ENCODE measurements at places on chromosomes 5 and 9.

DNA sequence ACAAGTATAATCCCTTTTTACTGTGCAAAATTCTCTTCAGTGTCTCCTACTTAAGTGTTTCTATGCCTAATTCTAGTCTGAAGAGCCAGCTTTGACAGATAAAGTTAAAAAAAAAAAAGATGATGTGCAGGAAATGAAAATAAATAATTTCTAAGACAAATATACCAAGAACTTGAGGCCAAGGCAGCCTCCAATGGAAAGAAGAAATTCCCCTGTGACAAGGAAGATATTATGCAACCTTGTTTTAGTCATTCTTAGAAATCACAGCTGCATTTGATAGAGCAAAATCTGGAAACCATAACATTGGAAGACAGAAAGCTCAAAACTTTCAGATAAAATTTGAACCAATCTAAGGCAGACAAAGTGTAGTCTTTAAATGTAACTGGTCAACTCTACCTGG is 375.9 kb upstream of the TLE4 start:
- DNase-seq, result no peak

GRCh38 chr5:171537070-171537849 is 117.8 kb downstream of the FGF18 start:
- DNase-seq, result peak; percentile 43

GRCh38 chr5:107469064-107469463 is 201.7 kb downstream of the EFNA5 start:
- no peak for DNase-seq

- no peak for DNase-seq
Observed at GRCh38 chr9:78826527-78826926, 529.6 kb downstream of the PSAT1 start.

- no peak for DNase-seq
Observed at GRCh38 chr5:19917588-19918122, 70.3 kb downstream of the CDH18 start.

GRCh38 chr9:114282104-114282485 is 40.8 kb upstream of the ORM1 start:
- no peak for DNase-seq

DNA sequence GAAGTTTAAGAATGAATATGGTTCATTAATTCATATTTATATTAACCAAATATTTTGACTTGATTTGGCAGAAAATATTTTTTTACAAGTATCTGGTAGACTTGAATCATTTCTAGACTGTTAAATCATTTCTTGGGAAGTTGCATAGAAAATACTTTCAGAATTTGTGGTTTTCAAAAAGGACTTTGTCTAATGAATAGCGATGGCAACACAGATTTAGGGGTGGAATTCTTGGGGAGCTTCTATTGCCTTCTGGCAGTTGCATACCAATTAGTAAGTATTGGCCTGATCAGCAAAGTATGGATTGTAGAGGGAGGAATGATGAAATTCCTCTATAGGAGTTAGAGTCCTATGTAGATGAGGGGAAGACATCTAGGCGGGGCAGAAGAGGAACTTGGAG is 68.6 kb upstream of the CKMT2 start:
- no peak for DNase-seq

- no peak for DNase-seq
Observed at GRCh38 chr5:124883681-124884080, 137.2 kb upstream of the ZNF608 start.

DNA sequence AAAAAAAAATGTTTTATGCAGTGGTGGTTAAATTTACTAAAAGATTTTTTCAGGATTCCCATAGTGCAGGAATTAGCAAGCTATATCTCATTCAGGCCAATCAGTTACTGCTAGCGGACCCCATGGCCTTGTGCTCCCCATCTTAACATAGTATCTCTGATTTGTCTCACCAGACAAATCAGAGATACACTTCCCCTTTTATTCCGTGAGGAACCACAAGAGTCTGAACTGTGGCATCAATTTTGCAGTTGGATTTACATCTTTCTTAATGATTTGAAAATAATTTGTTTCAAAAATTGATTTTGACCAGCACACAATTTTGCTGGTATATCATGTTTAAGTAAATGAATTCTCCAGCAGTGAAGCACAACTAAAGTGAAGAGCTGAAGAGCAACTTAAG is 17.9 kb downstream of the ITGA1 start:
- DNase-seq, result no peak

DNA sequence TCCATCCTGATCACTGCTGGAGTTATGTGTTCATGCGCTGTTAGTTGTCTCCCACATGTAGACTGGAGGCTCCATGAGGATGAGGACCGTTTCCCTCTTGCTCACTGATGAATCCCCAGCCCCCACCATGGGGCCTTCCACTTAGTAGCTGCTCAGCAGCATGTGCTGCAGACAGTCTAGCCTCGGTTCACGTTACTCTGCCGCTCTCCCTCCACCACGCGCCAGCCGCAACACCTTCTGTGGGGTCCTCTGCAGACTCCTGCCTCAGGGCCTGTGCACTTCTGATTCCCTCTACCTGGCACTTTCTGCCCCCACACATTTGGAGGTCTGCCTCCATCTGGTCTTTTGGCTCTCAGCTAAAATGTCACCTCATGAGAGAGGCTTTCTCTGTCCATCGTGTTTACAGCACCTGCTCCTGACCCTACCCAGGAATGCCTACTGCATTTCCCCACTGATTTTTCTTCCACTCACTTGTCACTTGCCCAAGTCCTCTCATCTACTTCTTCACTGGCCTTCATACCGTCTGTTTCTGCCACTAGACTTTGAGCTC is 36.3 kb downstream of the STK10 start:
- no peak for DNase-seq

- no peak for DNase-seq
Observed at GRCh38 chr5:160349249-160349934, 21.0 kb downstream of the C1QTNF2 start.

DNA sequence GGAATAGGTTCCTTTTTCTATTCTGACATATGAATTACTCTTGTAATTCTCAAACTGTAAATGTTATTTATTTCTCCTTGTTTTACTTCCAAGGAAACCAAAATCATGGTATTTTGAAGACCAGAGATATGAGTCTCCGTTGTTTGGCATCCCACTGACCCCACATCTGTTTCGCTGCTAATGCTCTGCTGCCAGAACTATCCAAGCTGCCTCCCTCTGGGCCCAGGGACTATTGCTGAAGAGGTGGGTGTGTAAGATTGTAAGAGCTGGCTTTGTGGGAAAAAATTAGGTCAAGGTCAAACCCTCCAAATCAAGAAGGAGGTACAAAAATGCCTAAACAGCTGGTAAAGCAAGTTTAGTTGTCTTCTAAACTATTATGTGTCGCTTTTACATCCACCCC is 129.4 kb upstream of the MYO10 start:
- no peak for DNase-seq

DNA sequence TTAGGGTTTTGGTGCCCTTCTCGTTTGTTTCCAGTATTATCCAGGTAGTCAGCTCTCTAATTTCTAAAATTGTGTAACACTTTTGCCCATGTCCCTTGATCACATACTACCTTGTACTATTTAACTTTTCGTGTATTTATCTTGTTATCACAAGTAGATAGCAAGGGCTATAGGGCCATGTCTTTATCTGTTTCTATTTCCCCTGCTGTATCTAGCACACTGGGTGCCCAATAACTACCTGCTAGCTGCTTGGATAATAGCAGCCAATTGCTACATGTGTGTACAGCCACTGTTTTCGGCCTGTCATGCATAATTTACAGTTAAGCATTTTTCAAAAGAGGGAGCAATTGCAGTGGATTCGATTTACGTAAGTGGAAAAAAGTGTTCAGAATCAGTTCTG is 64.8 kb upstream of the TNFAIP8 start:
- no peak for DNase-seq

DNA sequence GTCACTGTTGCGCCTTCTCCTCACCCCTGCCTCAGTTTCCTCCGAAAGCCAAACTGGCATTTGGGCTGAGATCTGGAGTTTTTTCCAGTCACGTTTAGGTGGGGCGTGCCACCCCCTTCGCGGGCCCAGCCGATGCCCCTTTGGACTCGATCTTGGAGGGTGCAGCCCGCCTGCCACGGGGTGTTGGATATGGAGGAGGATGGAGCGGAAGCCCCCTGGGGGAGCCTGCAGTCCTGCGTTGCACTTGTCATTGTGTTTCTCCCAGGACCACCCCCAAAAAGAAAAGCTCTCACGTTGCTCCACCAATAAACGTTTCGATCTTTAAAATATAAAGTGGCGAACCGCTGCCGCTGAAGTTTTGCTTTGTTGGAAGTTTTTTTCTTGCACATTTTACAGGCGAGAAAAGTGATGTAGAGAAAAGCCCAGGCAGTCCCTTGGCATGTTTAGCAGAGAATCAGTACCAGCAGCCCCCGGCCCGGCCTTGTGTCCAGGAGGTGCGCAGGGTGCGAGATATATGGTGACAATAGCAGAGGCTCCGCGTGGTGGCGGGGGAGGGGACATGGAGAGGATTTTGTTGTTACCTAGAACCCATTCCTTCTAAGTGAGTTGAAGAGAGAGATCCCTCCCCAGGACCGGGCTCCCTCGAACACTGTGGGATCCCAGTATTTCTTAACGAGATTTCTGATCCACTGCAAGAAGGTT is 681 bp downstream of the F2R start:
- DNase-seq, result peak; percentile 49

DNA sequence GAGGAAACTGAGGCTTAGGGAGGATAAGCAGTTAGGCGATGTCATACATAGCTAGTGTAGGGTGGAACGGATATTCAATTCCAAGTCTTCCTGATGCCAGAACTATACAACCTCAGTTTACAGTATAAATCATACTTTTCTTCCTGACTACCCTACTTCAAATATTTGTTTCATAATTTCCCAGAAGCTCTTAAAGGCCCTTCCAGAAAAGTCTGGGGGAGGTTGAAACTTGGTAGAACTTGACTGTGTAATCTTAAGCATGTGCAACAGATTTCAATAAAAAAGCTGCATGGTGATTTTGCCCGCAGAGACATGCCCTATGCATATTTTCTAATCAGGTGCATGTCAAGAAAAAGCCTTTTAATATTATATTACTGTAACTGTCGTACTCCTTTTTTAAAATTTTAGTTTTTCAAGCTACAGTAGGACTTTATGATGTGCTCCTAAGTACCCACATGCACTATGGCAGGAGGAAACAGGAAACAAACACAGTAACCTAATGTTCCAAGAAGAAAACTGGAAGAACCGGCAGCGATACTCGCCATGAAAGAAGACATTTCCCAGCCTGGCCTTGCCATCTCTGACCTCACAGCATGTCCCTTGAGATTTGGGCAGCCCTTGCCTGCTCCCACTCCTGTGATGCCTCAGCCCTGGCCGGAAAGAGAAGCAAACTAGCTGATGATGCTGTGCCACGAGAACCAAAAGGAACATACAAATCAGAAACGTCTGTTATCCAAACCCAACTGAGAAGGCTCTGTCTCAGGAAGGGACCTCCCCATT is 266.0 kb downstream of the EFNA5 start:
- DNase-seq, result no peak

GRCh38 chr5:154722936-154723335 is 32.2 kb upstream of the LARP1 start:
- DNase-seq, result no peak

DNA sequence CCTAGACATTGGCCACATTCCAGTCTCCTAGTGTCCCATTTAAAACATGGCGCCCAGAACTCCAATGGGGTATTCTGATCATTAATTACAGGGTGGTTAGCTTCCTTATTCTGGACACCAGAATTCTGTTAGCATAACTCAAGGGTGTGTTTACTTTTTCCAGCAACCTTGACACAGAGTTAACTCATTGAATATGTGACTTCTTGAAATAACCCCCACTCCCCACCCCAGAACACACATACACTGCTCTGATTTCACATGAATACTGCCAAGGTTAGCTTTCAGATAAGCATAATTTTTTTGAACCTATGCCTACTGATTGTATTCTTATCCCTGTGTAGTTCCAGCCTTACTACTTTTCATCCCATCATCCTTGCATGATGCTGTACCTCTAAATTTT is 151.1 kb downstream of the SMARCA2 start:
- DNase-seq, result no peak

GRCh38 chr9:110938242-110938641 is 100.0 kb downstream of the LPAR1 start:
- DNase-seq, result no peak

- no peak for DNase-seq
Observed at GRCh38 chr5:38615042-38615441, 58.6 kb upstream of the LIFR start.

DNA sequence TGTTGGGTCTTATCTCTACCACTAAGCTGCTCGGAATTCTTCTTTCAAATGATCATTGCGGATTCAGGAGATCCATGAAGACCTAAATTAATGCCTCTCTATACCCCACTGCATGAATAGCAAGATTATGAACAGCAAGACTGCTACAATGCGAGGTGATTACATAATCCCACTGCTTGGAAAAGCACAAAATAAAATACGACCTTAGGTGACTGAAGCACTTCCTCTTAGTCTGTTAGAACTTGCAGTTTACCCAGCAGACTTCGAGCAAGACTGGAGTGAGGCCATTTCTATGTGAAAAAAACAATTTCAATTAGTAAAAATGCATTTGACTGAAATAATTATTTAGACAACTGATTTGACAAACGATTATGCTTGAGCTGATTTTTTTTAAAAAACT is 59.8 kb downstream of the SH3RF2 start:
- DNase-seq, result no peak

DNA sequence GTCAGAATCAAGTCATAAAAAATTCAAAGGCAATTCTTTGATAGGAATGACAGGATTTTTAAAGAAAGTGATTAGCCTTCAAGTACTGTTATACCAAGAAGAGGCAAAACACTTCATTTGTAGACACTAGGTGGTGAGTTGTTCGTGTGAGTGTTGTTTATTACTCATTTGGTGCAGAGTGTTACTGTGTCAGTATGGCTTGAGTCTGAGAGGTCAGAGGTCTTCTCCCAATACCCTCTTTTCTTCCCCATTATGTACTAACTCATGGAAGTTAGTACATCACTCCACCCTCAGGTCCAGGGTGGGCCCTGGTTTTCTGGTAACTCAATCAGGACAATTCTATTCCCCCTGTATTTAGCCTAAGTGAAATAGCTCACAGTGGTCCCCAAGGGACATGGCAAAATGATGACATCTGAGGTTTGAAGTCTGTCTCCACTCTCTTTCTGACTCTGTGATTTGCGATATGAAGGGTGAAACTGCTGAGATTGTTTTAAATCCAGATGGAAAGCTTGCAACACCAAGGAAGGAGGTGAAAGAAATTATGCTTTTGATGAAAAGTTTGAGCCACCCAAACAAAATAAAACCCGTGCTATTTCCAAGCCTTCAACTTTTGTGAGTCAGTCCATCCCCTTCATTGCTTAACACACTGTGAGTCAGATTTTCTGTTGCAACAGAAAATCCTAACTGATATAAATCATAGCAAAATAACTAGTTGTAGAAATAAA is 56.8 kb downstream of the NUDT12 start:
- DNase-seq, result no peak

- peak; percentile 90 for DNase-seq
Observed at GRCh38 chr9:35728041-35728971, 3.7 kb downstream of the TLN1 start.

DNA sequence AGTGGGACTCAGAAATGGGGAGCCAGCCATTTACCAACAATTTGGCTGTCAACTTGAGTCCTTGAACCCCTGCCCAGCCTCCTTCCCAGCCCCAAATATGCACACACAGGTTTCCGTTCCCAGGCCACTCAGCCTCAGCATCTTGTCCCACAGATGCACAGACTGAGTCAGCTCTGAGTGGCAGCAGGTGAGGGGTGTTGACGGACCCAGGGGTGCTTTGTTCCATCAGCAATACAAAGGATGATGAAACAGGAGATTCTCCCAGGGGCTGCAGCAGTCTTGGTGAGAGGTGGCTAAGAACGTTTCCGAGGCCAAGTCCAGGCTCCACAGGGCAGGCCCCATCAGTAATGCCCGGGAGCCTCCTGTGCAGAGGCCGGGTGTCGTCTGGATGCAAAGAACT is 4.9 kb upstream of the OLFM1 start:
- DNase-seq, result no peak

- DNase-seq, result no peak
Observed at GRCh38 chr5:131194725-131195124, 24.0 kb downstream of the LYRM7 start.
